H54 (cell line): ENCODE measurements at places on chromosomes 16 and 17.

- no peak for DNase-seq
These were observed 497 bp downstream of the CES1 start for GRCh38 chr16:55832425-55832772.

DNA sequence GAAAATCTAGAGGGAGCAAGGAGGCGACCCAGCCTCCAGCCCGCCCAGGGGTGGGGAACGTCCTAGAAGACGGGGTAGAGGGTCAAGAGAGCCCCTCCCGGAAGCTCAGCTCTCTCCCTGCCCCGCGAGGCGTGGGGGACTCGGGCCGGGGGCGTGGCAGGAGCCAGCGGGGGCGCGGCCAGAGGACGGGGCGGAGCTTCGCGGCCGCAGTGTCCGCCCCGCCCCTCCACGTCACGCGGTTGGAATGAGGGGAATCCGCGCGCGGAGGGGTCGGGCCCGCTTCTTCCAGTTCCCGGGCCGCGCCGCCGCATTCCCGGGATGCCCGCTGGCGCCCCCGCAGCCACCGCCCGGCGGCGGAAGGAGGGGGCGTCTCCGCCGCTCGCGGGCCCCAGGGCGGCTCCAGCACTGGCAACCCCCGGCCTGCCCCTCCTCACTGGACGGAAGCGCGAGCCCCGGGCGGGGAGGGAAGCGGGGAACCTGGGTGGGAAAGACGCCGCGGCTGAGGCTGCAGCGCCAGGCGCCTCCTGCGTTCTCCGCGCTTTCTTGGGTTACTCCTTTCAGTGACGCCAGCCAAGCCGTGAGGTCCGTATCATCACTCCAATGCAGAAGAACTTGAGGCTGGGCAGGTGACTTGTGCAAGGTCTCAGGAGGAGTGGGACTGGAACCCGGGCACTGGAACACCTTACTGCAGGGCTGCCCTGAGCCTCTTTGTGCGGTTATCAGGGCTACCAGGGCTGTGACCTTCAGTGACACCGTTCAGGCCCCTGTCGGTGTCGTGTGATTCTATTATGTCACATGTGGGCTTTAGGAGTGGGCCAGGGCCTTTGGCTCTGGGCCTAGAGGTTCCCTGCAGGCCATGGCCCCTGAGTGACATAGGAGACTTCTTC is 4.3 kb downstream of the MYO1C start:
- peak; percentile 79 for DNase-seq

- DNase-seq = no peak
These were observed 137.6 kb downstream of the AATF start for GRCh38 chr17:37086334-37086733.

- DNase-seq = no peak
These were observed 6.3 kb downstream of the ESRP2 start for GRCh38 chr16:68229431-68230175.

DNA sequence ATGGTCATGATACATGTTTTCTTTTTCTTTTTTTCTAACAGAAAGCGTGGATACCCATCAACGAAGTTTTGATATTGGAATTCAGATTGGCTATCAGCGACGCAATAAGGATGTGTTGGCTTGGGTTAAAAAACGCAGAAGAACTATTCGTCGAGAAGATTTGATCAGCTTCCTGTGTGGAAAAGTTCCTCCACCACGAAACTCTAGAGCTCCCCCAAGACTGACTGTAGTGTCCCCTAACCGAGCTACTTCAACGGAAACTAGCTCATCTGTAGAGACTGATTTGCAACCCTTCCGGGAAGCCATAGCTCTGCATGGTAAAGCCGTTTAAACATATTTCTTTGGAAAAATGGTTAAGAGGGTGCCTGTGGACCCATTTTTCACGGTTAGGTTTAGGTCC is 11.5 kb downstream of the HAPSTR1 start:
- DNase-seq = no peak

- no peak for DNase-seq
These were observed 9.6 kb upstream of the RNF112 start for GRCh38 chr17:19401321-19402010.

GRCh38 chr16:15899538-15900100 is 11.2 kb upstream of the CEP20 start:
- peak; percentile 84 for DNase-seq

DNA sequence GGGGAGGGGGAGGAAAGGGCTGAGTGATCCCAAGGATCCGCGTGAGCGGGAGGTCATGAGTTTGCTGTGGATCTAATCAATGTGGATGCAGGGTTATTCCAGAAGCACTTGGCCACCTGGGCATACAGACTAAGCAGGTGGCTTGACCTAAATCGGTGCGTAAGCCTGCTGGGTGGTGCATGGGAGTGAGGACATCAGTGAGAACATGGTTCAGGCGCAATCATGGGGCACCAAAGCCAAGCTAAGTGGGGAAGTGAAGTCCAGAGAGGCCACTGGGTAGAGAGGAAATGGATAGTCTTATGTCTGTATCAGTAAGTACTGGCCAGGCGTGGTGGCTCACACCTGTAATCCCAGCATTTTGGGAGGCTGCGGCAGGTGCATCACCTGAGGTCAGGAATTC is 18.9 kb upstream of the MFSD6L start:
- DNase-seq = no peak

DNA sequence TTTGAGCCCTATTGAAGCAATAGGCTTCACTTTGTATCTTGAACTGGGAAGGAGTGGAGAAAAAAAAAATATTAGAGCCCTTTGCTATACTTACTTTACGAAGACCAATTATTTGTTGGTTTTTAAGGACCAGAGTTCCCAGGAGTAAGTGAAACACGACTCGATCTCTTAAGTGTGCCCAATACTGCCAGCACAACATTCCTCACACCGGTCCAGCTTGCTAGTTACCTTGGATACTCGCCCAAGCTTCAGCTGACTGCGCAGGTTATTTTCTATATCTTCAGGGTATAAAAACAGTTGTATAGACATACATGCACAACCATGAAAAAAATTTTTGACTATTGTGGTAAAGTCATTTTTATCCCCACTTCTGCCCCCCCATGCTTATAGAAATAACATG is 72.1 kb downstream of the RPTOR start:
- no peak for DNase-seq

DNA sequence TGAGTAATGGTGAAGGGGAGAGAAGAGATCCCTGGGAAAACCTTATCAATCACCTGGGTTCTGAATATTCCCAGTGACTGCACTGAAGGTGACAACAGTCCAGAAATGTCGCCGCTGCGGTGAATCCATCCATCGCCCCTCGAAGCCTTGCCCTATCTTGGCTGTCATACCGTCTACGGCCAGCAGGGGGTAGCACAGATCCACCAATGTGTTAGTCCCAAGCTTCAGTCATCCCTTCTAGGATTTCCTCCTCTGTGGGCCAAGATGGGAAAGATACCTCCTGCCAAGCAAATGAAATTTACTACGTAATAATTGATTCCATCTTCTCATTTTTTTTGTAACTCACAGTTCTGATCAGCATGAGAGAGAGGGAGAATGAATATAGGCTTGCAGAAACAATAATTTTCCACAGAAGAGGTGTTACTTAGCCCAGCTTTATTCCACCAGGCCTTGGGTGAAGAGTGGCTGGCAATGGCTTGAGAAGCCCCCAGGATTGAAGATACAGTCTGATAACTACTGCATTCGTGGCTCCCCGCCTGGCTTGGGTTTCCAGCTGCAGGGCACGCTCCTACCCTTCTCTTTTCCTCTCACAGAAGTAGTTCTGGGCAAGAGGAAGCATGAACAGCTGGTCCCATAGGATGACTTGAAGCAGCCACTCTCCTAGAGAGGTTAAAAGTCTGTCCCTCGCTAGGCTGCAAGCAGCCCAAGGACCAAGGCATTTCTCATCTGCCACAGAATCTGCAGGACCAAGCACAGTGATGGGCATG is 2.6 kb upstream of the FMNL1 start:
- peak; percentile 81 for DNase-seq

- DNase-seq = peak; percentile 59
These were observed 6.9 kb upstream of the ELAC2 start for GRCh38 chr17:13024526-13025257.

DNA sequence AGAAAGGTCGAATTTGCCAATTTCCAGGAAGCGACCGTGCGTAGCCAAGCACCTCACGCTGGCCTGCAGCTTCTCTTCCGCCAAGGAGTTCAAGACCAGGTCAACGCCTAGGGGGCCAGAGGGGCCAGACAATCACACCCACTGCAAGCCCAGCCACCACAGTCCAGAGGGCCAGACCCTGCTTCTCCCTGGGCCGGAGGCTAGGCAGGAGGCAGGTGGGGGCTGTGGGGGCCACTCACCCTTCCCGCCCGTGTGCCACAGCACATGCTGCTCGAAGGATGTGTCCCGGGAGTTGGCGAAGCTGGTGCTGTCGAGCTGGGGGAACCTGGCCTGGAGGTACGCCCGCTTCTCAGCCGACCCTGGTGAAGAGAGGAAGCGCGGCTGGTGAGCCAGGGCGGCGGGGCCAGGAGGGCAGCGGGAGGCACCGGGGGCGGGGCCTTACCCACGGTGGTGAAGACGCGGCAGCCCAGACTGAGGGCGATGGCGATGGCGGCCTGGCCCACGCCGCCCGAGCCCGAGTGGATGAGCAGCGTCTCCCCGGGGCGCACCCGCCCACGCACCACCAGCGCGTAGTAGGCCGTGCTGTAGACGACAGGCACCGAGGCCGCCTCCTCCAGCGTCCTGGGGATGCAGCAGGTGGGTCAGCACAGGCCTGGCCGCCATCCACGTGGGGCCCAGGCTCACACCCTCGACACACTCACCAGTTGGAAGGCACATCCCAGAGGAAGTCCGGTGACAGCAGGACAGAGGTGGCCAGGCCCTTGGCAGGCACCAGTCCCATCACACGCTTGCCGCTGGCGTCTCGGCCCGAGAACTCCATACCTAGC is 14.3 kb downstream of the FASN start:
- DNase-seq = no peak

GRCh38 chr17:73232587-73233373 is 28.9 kb downstream of the CPSF4L start:
- peak; percentile 58 for DNase-seq

DNA sequence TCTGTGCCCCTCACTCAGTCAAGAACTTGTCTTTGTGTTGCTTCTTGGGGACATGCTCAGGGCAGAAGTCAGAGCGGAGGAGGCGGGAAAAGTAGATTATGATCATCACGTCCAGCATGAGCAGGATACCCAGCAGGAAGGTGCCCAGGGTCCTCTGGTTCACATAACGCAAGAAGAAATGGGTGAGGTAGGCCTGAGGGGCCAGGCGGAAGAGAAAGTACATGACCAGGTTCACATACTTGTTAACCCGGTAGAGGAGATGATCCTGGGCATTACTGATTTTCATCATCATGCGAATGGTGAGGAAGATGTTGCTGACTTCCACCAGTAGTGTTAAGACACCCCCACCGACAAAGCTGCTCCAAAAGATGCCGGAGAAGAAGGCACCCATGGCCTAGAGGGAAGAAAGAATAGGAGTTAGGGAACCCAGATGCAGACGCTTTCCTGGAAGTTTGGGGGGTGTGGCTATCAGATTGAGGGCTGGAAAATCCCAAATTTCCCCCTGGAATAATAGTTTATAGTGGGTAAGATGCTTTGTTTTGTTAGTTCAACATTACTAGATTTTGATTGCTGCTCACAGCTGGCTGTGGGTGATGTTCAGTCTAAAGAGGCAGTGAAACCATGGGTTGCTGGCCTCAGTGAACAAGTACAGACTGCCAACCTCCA is 1.4 kb downstream of the TLCD1 start:
- no peak for DNase-seq

DNA sequence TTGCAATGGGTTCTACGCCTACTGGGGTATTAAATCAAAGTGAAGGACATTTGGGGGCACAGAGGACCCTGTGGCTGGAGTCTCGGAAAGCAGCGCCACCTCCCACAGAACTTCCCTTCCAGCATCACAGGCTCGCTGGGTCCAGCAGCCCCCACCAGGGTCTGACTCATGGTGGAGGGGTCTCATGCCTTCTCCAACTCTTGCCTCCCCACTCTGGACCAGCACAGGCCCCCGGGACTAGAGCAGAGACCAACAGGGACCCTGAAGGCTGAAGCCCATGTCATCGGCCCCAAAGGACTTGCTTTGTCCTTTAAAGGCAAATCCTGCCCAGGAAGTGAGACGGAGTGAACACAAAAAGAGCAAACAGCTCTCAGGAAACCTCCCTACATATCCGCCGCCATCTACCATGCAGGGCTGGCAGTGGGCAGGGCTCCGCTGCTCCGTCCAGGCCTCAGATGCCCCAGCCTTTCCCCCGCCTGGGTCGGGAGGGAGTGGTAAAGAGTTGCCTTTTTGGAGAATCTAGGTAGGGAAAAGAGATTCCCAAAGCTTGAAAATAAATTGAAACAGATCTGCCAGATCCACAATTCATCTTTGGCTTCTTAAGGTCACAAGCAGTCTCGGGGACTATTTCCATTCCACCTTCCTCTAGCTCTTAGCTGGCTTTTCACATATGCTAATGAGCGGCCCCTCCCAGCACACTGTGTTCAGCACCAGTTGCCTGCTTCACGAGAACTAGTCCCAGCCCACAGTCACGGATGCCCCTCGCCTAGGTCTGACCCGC is 2.1 kb upstream of the GPRC5C start:
- DNase-seq = no peak

GRCh38 chr16:85428899-85429775 is 184.0 kb upstream of the GSE1 start:
- no peak for DNase-seq

DNA sequence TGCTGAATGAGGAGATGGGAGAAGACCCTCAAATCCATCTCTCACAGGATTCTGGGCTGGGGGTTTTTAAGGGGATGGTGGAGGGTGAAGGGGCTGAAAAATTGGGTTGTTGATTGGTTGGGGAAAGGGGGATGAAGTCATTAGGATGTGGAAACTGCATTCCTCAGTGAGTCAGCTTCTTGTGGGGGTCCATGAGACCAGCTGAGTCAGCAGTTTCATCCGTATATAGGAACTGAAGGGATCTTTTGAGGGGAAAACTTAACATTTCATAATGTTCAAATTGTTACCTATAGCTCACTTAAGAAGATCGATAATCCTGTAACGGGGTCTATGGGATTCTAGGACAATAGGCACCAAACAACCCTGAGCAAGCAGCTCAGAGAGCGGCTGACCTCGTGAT is 213.4 kb downstream of the CBLN1 start:
- no peak for DNase-seq

GRCh38 chr17:12664894-12665262 is 812 bp upstream of the MYOCD start:
- no peak for DNase-seq

DNA sequence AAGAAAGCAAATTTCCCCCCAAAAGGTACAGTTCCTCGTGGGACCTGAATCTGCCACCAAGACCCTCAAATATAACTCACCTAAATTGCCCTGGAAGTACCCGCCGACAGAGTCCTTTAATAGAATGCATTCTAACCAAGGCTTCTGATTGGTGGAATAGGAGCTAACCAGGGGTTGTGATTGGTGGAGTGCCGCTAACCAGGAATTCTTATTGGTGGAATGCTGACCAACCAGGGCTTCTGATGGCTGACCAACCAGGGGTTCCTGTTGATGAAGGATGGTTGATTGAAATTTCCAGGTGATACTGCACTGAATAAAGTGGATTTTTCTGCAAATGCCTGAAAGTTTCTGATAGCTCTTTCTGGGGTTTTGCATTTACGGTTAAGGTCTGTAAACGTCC is 6.5 kb downstream of the TFAP4 start:
- DNase-seq = no peak

DNA sequence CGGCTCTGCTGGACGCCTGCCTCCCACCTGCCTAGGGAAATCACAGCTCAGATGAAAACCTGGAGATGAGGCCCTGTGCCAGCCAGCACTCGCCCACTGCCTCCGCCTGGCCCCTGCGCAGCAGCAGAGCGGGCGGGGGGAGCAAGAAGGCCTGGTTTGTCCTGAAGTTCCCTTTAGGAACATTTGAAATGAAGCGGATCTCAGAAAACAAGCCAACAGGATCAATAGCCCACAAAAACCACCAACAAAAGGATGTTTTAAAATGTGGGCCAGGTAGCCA is 48.0 kb downstream of the RBFOX3 start:
- DNase-seq = no peak
